Smooth muscle cell of trachea (primary cell): ENCODE measurements at places on chromosomes 3 and 15. TPM values are rescaled to one million over a fixed set of nuclear protein-coding genes. Genes with fewer than 3 reads are reported as not detected.

The KIF15 gene
- 1.3 and 19.1 TPM in 2 replicates for total RNA-seq

The IREB2 gene
- total RNA-seq: 18.4 and 34.2 TPM in 2 replicates

The CHRNA3 gene
- total RNA-seq: not detected in 2 replicates

The KLF15 gene
- 3.2 and 4.1 TPM in 2 replicates for total RNA-seq

The CLDND1 gene
- 64.7 and 70.0 TPM in 2 replicates for total RNA-seq

The HDC gene
- not detected in 2 replicates for total RNA-seq

The CISH gene
- total RNA-seq: 0.73 and 1.3 TPM in 2 replicates

The ARHGEF26 gene
- 0.99 and 1.6 TPM in 2 replicates for total RNA-seq

The ATP13A5 gene
- not detected in 2 replicates for total RNA-seq

The GUCA1C gene
- total RNA-seq: not detected in 2 replicates

The HHATL gene
- total RNA-seq: not detected in 2 replicates

The MST1R gene
- total RNA-seq: 1.7 and 1.9 TPM in 2 replicates

The PPP1R14D gene
- not detected in 2 replicates for total RNA-seq

The SPTBN5 gene
- 0.29 and 0.83 TPM in 2 replicates for total RNA-seq
